Activated CD8-positive, alpha-beta memory T cell treated with anti-CD3 and anti-CD28 coated beads for 1 hour (primary cell): ENCODE measurements at places on chromosomes 11 and 22.

DNA sequence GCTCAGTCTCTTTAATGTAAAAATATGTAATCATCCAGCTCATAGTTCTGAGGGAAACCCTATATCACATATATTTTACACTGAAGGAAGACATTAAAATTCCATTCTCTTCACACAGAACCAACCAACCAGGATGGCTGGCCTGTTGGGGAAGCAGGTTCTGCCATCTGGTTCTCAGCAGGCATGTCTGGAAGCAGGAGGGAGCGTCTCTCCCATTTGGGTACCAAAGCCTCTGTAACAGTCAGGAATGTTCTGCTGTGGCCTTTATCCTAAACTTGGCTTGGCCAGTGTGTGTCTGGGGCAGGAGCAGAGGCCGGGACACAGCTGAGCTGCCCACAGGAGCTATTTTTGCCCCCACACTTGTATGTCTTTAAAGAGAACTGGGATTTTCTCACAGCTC, 29.2 kb downstream of the SGSM3 start:
- DNase-seq = no peak

- DNase-seq = no peak
Observed at GRCh38 chr22:41222846-41223507, 17.8 kb downstream of the CHADL start.

- DNase-seq = no peak
Observed at GRCh38 chr22:45294030-45294429, 9.3 kb downstream of the UPK3A start.

DNA sequence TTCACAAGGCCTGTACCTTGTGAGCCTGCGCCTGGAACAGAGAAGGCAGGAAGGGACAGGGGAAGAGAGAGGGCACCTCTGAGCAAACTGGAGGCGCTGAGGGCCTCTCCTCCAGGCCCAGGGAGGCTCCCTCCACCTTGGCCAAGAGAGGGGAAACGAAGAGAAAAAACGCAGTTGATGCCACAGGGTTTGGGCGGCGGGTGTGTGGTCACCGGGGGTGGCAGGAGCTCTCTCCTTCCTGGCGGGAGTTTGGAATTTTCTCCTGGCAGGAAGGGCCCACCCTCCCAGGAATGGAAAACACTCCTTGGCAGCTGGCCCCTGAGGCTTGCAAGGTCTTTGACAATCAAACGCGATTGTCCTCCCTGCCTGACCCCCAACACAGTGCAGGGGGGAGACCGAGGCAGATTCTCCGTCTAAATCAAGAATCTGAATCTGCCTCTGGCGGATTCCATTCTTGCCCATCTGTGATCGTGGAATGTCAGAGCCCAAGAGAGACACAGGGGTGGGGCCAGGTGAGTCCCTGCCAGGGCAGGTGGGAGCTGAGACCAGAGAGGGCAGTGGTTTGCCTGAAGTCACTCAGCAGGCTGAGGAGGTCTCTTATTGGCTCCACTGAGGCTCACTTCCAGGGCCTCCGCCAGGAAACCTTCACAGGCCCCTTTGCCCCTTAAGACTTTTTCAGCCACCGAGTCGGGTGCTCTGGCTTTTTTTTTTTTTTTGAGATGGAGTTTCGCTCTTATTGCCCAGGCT, 21.0 kb downstream of the RPL3 start:
- no peak for DNase-seq

DNA sequence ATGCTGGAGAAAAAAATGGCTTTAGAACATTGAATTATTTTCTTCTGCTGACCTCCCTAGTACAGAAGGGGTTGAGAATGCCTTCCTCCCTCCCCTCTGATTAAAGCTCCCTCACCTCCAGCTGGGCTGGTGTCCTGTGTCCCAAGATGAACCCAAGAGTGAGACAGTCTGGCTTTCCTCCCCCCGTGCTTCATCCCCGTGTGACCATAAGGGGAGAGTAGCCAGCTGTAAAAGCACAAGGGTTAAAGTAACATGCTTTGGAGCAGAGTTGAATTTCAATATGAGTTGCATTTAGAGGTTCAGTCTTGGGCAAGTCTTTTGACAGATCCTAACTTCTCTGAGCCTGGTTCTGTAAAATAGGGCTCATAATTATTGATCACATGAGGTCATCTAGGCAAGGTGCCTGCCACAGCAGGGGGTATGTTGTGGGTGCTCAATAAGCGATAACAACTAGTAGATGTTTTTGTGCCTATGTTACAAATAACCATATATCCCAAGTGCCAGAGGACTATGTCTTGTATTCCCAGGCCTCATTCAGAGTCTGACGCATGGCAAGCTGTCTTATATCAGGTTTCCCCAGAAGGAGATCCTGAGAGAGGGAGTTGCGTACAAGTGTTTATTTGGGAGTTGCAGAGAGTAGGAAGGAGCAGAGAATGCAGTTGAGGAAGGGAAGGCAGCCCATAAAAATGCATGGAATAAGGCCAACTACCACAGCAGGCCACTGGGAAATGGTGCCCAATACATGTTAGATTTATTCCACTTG, 4.1 kb downstream of the PRG2 start:
- no peak for DNase-seq

- no peak for DNase-seq
Observed at GRCh38 chr22:19231986-19232385, 53.5 kb upstream of the SLC25A1 start.

DNA sequence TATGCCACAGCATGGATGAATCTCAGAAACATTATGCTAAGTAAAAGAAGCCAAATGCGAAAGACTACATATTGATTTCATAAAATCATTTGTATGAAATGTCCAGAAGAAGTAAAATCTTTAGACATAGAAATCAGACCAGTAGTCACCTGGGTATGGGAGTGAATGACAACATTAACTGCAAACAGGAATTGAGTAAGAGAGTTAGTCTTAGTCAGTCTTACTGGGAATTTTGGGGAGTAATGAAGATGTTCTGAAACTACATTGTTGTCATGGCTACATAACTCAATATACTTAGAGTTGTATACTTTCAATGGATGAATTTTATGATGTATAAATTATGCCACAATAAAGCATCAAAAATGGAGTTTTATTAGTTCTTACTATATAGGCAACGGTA, 107.8 kb upstream of the CHORDC1 start:
- DNase-seq = no peak

DNA sequence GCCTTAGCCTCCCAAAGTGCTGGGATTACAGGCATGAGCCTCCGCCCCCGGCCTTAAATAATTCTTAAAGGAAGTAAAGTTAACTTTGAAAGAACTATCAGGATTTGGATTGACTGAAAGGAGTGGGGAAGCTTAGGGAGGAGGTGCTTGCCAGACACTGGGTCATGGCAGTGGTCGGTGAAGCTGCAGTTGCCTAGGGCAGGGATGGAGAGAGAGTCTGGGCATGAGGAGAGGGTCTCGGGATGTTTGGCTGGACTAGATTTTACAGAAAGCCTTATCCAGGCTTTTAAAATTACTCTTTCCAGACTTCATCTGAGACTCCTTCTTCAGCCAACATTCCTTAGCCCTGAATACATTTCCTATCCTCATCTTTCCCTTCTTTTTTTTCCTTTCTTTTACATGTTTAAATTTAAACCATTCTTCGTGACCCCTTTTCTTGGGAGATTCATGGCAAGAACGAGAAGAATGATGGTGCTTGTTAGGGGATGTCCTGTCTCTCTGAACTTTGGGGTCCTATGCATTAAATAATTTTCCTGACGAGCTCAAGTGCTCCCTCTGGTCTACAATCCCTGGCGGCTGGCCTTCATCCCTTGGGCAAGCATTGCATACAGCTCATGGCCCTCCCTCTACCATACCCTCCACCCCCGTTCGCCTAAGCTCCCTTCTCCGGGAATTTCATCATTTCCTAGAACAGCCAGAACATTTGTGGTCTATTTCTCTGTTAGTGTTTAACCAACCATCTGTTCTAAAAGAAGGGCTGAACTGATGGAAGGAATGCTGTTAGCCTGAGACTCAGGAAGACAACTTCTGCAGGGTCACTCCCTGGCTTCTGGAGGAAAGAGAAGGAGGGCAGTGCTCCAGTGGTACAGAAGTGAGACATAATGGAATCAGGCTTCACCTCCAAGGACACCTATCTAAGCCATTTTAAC, at the start of gene NNMT:
Gene NNMT, plus strand, starts transcription at position 724 of the 929 bp plus-strand sequence. Its CDS starts 158 bp downstream, at position 882.
- no peak for DNase-seq

GRCh38 chr11:117107701-117108590, 9.7 kb upstream of the SIK3 start:
- no peak for DNase-seq

GRCh38 chr11:34680918-34681586, 60.2 kb downstream of the EHF start:
- no peak for DNase-seq

- no peak for DNase-seq
Observed at GRCh38 chr22:49855251-49855911, 1.7 kb downstream of the ZBED4 start.

- no peak for DNase-seq
Observed at GRCh38 chr11:7579361-7579791, 65.6 kb downstream of the PPFIBP2 start.
